ENCODE measurements at places on chromosomes 3 and 15.

- no peak for DNase-seq
Measured at GRCh38 chr3:45978006-45978761, 17.4 kb downstream of the FYCO1 start.

DNA sequence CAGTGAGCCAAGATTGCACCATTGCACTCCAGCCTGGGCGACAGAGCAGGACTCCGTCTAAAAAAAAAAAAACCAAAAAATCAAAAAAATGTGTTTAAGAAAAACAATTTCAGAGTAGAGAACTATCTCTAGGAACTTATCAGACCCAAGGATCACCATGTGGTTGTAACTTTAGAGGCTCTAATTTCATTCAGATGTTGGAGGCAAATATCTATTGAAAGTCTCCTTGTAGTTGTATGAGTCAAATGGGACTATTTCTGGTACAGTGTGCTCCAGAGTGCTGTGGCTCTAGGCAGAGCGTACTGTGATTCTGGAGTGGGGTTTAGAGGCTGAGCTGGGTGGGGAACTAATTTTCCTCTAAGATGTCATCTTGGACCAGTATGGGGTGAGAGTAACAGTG is 398.7 kb downstream of the SHQ1 start:
- DNase-seq = no peak

GRCh38 chr15:58221591-58222241 is 83.5 kb downstream of the AQP9 start:
- no peak for DNase-seq

- no peak for DNase-seq
Measured at GRCh38 chr15:25378501-25378901, 60.3 kb downstream of the UBE3A start.

GRCh38 chr3:53996141-53996874 is 104.6 kb upstream of the SELENOK start:
- no peak for DNase-seq

GRCh38 chr15:70829371-70830166 is 24.4 kb downstream of the LARP6 start:
- no peak for DNase-seq

GRCh38 chr3:189688262-189688661 is 57.1 kb downstream of the TP63 start:
- no peak for DNase-seq

DNA sequence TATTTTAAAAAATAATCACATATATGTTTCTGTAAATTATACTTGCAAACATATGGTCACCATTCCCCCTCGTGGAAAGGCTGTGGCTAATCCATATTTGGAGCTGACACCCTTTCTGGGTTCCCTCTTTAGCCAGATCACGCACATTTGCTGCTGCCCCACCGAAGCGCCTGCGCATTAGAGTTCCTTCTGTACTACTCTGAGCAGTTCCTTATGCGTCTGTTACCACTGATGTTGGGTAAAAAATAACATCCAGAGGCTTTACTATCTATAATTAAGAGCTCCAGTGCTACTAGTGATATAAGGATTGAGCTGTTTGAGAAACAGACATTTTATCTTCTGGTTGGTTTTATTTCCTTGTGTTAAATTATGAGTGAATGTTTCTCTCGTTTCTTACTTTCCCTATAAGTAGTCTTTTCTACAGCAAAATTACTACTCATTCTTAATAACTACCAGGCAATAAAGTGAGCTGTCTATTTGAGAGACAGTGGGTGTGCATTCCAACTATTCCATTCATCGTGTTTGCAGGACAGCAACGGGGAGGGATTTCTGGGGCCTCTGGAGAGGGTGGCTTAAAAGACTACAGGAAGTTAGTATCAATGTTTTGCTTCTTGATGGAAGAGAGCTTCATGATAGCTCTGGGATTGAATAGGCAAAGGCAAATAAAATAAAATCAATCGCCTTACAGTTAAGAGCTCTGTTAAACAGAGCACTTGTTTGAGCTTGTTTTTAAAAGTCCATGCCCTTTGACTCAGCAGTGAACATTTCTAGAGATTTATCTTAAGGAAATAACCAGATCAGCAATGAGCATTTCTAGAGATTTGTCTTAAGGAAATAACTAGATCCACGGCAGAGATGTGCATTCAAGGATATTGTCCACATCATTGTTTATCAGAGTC is 245.2 kb downstream of the CD47 start:
- DNase-seq = no peak

DNA sequence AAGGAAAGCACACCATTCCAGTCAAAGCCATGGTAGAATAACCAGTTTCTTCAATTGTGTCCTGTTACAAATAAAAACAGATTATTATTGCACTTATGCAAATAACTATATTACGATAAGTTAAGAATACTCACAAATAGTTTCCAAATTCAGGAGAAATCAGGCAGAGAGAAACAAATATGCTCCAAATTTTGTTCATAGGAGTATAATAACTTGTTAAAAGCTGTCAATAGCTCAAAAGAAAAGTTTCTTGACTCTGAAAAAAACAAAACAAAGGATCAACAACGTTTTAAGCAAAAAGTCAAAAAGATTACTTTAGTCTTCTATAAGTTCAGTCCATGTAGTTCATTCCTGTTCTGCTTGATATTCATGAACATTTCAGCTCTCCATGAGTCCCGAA is 59.7 kb upstream of the BDH1 start:
- DNase-seq = no peak

- no peak for DNase-seq
Measured at GRCh38 chr3:42032693-42033349, 58.3 kb upstream of the TRAK1 start.

DNA sequence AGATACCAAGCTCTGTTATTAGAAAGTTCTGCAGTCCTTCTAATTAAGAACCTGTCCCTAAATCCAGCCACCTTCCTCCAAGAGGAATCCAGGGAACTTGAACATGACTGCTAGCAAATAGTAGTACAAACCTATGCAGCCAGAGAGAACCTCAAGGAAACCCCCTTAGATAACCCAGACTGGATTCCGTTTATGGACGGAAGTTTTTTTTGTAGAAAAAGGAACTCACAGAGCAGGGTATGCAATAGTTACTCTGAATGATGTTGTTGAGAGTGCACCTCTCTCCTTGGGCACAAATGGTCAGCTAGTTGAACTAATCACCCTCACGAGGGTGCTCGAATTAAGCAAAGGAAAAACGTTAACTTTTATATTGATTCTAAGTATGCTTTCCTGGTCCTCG is 40.8 kb downstream of the TM4SF18 start:
- DNase-seq = no peak

- no peak for DNase-seq
Measured at GRCh38 chr3:41450416-41451231, 251.3 kb downstream of the CTNNB1 start.

- no peak for DNase-seq
Measured at GRCh38 chr3:194300382-194300758, 50.8 kb downstream of the CPN2 start.

- DNase-seq = no peak
Measured at GRCh38 chr3:71547249-71548198, 36.0 kb downstream of the FOXP1 start.

- DNase-seq = no peak
Measured at GRCh38 chr3:69322158-69322509, 63.8 kb downstream of the FRMD4B start.

- no peak for DNase-seq
Measured at GRCh38 chr3:101381809-101382208, 61.4 kb upstream of the IMPG2 start.

DNA sequence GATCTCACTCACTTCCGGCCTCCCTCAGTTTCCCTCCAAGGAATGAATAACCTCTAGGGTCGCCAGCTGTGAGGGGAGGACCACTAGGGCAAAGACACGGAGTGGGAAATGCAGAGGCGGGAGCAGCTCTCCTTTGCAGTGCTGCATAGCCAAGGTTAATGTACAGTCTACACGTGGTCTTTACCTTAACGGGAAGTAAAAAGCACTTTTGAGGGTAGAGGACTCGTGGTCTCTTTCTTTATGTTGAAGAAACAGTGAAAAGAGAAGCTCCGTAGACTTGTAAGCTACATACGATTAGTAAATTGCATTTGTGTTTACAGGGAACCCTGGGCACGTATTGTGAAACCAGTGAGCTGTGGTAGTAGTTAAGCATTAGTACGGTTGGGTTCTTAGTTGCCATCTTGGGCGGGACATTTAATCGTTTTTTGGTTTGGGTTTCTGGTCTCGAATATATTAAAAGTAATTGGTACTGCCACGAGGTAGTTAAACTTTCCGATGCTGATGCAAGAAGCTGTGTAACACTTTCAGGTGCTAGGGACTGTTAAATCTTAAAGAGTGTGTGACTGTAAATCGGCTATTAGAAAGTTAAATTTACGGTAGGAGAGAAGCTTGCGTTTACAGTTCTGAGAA is 828 bp downstream of the U2SURP start:
- peak; percentile 5 for DNase-seq

DNA sequence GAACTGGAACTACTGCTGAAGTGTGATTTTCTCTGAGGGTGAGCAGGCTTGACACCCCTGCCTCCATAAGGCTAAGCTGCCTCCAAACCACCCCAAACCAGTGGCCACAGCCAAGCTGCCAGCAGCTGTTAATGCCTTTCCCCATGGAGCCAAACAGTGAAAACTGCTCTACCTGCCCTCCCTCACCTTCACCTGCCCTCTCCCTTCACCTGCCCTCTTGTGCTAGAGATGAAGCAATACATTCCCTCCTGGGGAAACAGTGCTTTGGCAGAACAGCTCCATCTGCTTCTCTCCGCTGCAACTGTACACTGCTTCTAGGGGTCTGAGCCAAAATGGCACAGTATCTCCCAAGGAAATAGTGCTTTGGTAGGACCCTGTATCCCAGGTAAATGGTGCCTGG is 374.1 kb downstream of the FHIT start:
- no peak for DNase-seq

GRCh38 chr3:183466575-183466974 is 38.2 kb upstream of the MCF2L2 start:
- DNase-seq = no peak

GRCh38 chr3:104436506-104436905 is 930.2 kb upstream of the ALCAM start:
- no peak for DNase-seq

- no peak for DNase-seq
Measured at GRCh38 chr15:85402195-85402881, 21.9 kb downstream of the AKAP13 start.

GRCh38 chr3:174318181-174318580 is 541.0 kb upstream of the NAALADL2 start:
- no peak for DNase-seq

DNA sequence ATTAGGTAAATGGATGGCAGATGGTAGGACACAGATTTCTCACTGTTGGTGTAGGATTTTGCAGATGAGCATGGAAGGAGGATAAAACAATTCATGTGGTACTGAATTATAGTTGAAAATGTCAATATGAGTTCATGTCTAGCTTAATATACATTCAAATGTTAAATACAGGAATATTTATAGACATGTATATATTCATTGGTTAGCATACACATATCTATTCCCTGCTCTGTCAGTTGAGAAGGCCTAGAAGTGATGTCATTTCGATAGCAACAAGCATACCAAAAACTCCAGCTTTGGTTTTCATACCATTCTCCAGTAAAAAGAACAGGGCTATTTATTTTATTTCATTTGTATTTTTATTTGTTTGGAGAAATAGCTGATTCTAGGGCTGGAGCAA is 497.1 kb downstream of the EPHB1 start:
- DNase-seq = no peak

GRCh38 chr3:168213920-168214319 is 118.2 kb upstream of the GOLIM4 start:
- DNase-seq = no peak

- no peak for DNase-seq
Measured at GRCh38 chr15:32664796-32665195, 23.3 kb downstream of the SCG5 start.

GRCh38 chr15:92747047-92747446 is 91.5 kb upstream of the FAM174B start:
- DNase-seq = no peak

DNA sequence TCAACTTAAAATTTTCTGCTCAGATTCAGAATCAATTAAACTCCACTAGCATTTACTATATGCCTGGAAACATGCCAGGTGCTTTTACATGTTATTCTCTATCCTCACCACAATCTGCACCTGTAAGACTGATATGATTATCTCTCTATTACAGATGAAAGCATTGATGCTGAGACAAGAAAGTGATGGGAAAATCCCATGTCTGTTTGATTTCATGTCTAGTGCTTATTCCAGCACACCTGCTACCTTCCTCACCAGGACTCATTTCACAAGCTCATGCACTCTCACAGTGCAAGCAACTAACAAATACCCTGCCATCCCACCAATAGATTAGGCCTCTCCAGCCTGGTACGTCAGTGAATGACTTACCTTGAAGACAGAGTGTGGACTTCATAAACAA is 25.0 kb upstream of the BCL6 start:
- DNase-seq = no peak

DNA sequence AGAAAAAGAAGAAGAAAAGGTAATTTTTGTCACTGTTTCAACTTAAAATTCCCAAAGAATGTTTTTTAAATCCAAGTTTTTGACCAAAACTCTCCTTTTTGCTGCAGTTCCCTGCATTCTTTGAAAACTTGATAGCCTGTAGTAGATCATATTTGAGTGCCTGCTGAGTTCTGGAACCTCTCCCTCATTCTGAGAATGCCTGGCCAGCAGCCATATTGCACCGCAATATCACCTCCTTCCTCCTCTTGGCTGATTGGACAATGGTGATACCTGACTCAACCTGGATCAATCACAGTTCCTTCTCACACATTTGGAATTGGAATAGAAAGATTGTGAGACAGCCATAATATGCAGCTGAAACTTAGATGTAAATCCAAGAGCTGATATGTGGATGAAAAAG is 97.6 kb upstream of the GAP43 start:
- DNase-seq = no peak

DNA sequence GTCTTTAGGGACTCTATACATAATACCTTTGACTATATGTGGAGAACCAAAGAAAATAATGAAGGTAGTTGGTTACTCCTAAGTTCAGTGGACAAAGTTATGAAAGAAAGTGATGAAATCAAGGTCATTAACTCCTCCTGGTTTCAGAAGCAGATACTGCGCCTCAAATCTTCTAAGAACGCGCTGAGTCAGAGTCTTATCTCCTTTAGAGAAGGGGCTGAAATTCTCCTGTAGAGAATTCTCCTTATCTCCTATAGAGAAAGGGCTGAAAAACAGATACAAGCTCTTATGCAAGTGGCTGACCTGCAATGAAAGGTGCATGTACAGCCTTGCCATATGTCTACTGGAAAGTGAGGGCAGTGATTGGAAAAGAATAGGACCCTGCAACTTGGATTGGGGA is 824.2 kb downstream of the NSUN3 start:
- no peak for DNase-seq

All from stimulated activated CD4-positive, alpha-beta T cell treated with anti-CD3 and anti-CD28 coated beads, Interleukin-1b, Interleukin-23, amount 100 ng/mL, for 1 hour (primary cell).